ENCODE measurements at places on chromosomes 5 and 9.

GRCh38 chr5:137699336-137700281, 36.3 kb downstream of the KLHL3 start:
- H3K4me1 ChIP-seq: peaks cover 20% of the 10 kb centered on the region
- no peak for DNase-seq
- H3K4me3 ChIP-seq: no peak overlapping the region
- H3K36me3 ChIP-seq: no peaks in the 10 kb centered on the region

DNA sequence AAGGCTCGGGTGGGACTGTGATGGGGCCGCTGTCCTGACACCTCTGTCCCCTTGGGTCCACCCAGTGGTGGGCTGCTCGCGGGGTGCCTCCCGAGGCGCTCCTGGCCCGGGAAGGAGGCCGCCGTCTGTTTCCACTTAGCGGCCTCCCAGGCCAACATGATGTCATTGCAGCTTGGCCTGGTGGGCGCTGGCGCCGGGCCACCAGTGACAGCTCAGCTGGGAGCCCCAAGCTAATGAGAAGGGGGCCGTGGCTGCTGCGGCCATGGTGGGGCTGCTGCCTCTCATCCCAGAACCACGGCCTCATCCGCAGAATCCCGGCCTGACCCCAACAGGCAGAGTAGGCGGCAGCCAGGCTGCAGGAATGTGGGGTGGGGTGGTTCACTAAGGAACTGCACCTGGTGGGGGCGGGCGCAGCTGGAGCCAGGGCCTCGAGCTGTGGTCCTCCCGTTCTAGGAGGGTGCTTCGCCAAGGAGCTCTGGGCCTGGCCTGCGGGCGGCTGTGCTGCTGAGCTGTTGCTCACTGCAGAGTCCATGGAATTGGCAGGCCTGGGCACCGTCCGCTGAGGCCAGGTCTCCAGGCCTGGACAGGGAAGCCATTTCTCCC, 123.5 kb upstream of the COL5A1 start:
- H3K36me3 ChIP-seq: no peaks in the 10 kb centered on the region
- H3K27ac ChIP-seq: no peak overlapping the region
- no peaks in the 10 kb centered on the region for H3K27me3 ChIP-seq
- no peak for DNase-seq
- H3K4me3 ChIP-seq: no peak overlapping the region

- H3K4me3 ChIP-seq: no peak overlapping the region
- H3K27me3 ChIP-seq: no peaks in the 10 kb centered on the region
- H3K36me3 ChIP-seq: no peaks in the 10 kb centered on the region
Observed at GRCh38 chr5:116766470-116766947, 191.9 kb upstream of the SEMA6A start.

- DNase-seq: peak; percentile 19
- H3K4me1 ChIP-seq: no peaks in the 10 kb centered on the region
- H3K36me3 ChIP-seq: no peaks in the 10 kb centered on the region
- H3K27me3 ChIP-seq: no peaks in the 10 kb centered on the region
- H3K27ac ChIP-seq: no peak overlapping the region
Observed at GRCh38 chr5:56314529-56314928, 81.4 kb upstream of the ANKRD55 start.

- H3K36me3 ChIP-seq: no peaks in the 10 kb centered on the region
- H3K27ac ChIP-seq: no peak overlapping the region
- no peaks in the 10 kb centered on the region for H3K27me3 ChIP-seq
- no peak for DNase-seq
- H3K4me3 ChIP-seq: no peak overlapping the region
- no peaks in the 10 kb centered on the region for H3K4me1 ChIP-seq
Observed at GRCh38 chr5:39941416-39941815, 516.6 kb upstream of the DAB2 start.

DNA sequence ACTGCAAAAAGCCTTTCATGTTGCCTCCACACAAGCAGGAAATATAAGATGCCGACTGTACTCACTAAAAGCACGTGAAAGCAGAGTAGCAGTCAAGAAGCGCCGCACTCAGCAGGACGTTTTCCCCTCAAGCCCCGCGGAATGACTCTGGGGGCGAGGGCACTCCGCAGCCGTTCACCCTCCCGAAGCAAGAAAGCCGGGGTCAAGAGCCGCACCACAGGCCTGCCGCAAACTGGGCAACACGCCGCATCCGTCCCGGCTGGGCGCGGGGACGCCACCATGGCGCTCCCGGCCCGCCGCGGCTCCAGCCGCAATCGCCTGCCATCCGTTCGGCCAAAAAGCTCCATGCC, 364 bp downstream of the RPS6 start:
- no peak for DNase-seq
- peaks cover 24% of the 10 kb centered on the region for H3K4me1 ChIP-seq
- peak overlapping the region; percentile 84 for H3K27ac ChIP-seq
- peak overlapping the region; percentile 89 for H3K4me3 ChIP-seq

DNA sequence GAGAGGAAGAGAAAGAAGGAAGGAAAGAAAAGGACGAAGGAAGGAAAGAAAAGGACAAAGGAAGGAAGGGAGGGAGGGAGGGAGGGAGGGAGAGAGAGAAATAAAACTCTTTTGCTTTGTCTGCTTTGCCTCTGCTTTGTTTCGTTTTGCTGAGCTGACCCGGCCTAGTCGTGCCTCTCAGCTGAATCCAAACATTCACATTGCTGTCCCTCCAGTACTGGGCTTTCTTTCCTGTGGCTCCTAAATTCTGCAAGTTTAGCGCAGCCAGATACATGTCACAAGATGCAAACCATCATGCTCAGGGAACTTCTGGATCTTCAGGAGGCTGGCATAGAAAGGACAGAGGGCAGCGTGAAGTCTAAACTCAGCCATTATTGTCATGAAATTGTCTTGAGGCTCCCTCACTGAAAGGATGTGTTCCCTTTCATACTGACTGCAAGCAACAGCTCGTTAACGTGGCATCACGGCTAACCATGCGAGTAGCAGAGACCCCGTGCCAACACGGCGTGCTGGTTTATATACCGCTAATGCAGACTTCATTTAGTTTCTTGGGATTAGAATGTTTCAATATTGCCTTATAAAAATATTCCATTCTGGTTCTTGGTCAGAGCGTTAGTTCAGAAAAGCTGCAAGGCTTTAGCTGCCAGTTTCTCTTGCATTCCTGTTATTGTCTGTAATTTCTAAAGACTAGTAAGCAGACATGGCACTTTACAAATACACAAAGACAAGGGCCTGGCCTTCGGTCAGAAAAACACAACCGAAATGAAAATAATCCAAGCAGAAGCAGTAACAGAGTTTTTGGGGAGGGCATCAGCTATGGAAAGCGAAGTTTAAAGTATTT, 94.2 kb downstream of the TMEM174 start:
- DNase-seq: no peak
- H3K4me1 ChIP-seq: no peaks in the 10 kb centered on the region
- H3K27me3 ChIP-seq: peaks cover under 1% of the 10 kb centered on the region
- no peak overlapping the region for H3K4me3 ChIP-seq
- no peaks in the 10 kb centered on the region for H3K36me3 ChIP-seq
- H3K27ac ChIP-seq: no peak overlapping the region

DNA sequence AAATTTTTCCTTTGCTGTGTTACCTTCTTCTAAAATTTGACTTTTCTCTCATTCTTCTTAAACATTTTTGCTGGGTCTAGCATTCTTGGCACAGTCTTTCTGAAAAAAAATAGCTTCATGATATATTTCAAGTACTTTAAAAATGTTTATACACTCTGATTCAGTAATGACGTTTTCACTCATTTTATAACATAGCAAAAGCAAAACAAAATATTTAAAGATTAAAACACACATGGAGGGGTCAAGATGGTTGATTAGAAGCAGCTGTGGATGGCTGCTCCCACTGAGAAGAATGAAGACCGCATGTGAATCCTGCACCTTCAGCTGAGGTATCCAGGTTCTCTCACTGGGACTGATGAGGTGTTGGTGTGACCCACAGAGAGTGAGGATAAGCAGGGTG, 188.2 kb downstream of the SGCD start:
- H3K36me3 ChIP-seq: no peaks in the 10 kb centered on the region
- H3K4me1 ChIP-seq: no peaks in the 10 kb centered on the region
- H3K4me3 ChIP-seq: no peak overlapping the region
- H3K27me3 ChIP-seq: no peaks in the 10 kb centered on the region
- no peak overlapping the region for H3K27ac ChIP-seq

- H3K36me3 ChIP-seq: no peaks in the 10 kb centered on the region
- no peak for DNase-seq
- H3K4me3 ChIP-seq: no peak overlapping the region
- no peak overlapping the region for H3K27ac ChIP-seq
Observed at GRCh38 chr9:115522912-115523311, 405.0 kb upstream of the TNC start.

- H3K27ac ChIP-seq: no peak overlapping the region
- no peaks in the 10 kb centered on the region for H3K4me1 ChIP-seq
- H3K27me3 ChIP-seq: no peaks in the 10 kb centered on the region
- no peaks in the 10 kb centered on the region for H3K36me3 ChIP-seq
- DNase-seq: no peak
Observed at GRCh38 chr5:4418084-4418483, 722.0 kb upstream of the ADAMTS16 start.

DNA sequence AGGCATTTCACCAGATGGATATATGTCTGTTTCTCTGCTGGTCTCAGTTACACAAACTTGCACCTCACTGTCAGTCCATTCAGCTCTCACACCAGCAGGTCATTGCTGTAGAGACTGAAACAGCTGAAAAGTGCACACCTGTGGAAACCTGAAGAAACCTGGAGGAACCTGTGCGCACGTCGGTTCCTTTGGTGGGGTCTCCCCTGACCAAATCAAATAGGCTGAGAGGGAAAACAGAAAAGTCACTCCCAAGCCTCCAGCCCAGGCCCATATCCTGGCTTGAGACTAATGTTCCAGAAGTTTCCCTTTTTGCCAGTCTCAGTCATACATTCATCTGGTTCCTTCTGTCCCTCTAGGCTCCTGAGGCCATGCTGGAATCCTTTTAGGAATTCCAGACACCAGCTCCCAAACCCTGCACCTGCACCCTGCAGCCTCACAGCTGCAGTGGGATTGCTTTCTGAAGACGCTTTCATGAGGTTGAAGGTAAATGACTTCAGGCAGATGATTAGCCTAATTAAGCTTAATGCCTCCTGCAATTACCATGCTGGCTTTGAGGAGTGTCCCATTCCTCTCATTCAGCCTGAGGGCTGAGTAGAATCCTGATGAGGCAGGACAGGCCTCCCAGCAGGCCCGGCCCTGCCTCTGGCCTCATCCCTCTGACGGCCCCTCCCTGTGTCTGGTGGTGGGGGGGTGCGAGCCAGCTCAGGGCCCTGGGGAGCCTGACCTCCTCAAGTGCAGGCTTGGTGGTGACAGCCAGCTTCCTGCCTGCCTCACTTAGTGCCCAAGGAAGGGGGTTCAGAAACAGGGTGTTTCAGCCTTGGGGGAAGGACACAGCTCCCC, 24.3 kb upstream of the CXCL14 start:
- H3K4me1 ChIP-seq: no peaks in the 10 kb centered on the region
- no peak overlapping the region for H3K4me3 ChIP-seq
- H3K36me3 ChIP-seq: no peaks in the 10 kb centered on the region
- no peak for DNase-seq
- H3K27ac ChIP-seq: no peak overlapping the region

DNA sequence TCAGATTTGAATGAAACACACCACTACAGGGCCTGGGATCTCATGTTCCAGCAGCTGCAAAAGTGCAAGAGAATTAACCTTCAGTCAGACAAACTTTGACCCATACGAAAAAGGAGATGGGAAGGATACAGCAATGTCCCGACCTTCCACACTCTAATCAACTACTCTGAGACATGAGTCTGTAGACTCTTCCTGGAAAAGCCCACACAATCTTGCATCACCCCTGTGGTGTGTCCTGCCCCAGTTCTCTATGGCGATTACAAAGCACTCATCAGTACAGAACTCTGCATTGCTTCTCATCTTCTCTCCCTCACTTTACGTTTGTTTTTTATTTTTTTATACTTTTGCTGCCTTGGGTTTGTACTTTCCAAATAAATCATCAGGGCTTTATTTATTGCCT, 241.0 kb upstream of the KIF2A start:
- H3K27me3 ChIP-seq: no peaks in the 10 kb centered on the region
- no peaks in the 10 kb centered on the region for H3K4me1 ChIP-seq
- H3K4me3 ChIP-seq: no peak overlapping the region
- no peak for DNase-seq
- no peak overlapping the region for H3K27ac ChIP-seq

DNA sequence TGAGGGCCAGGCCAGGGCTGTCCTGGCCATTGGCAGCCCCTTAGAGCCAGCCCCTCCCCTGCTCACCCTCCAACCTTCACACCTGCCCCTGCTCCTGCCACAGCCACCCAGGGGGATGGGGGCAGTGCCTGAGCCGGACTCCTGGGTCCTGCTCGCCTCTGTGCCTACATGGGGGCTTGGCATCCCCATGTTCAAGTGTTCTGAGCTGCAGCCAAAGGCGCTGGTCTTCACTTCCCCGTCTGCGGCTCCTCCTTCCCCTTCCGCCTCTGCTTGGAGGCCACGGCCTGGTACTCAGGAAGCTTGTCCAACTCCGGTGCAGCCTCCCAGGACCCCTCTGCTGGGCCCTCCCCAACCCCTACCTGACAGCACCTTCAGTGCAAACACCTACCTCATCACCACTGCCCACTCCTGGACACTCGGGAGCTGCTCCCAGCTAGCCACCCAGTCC, 2.3 kb upstream of the DNLZ start:
- no peaks in the 10 kb centered on the region for H3K36me3 ChIP-seq
- no peaks in the 10 kb centered on the region for H3K27me3 ChIP-seq
- H3K4me3 ChIP-seq: no peak overlapping the region
- no peak for DNase-seq
- no peak overlapping the region for H3K27ac ChIP-seq

- H3K27ac ChIP-seq: no peak overlapping the region
- no peaks in the 10 kb centered on the region for H3K27me3 ChIP-seq
- no peak for DNase-seq
- H3K4me3 ChIP-seq: no peak overlapping the region
- H3K36me3 ChIP-seq: no peaks in the 10 kb centered on the region
Observed at GRCh38 chr5:66795682-66796081, 199.5 kb downstream of the MAST4 start.

- H3K4me1 ChIP-seq: peaks cover 12% of the 10 kb centered on the region
- DNase-seq: no peak
- H3K27me3 ChIP-seq: no peaks in the 10 kb centered on the region
- no peak overlapping the region for H3K4me3 ChIP-seq
Observed at GRCh38 chr5:14365831-14366430, 215.7 kb upstream of the OTULINL start.

All from naive thymus-derived CD4-positive, alpha-beta T cell (primary cell).